ENCODE measurements at places on chromosomes 2 and 18. TPM values are rescaled to one million over a fixed set of nuclear protein-coding genes. Genes with fewer than 3 reads are reported as not detected.

CHST9 gene
- total RNA-seq = not detected

C1QL2 gene
- total RNA-seq = not detected

DNA sequence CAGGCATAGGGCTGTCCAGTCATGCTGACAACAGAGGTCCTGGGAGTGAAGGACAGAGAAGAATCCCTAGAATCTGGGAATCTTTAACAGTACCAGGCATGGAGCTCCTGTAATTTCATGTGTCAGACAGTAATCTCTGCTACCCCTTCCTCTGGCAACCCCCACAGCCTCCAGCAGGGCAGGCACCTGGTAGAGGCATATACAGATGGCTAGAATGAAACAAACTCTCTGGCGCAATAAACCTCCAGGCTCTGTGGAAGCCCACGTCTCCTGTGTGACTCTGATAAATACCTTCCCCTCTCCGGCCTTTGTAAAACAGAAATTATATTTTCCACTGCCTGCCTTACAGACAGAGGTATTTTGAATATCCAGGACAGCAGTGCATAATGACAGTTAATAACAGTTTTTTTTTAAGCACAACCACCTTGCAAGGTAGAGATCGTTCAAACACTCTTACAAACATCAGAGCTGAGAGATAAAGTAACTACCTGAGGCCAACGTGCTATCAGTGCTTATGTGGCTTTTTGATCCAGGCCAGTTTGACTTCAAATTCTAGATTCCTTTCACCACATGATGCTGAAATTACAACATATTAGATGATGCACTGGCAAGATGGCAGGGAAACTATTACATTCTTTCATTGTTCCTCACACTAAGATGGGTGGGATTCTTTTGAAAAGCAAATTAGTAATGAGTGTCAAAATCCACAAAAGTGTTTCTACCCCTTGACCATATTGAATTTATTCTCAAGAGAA, 47.7 kb upstream of the TMEM247 start:
- DNase-seq = no peak
- peaks cover 3% of the 10 kb centered on the region for H3K36me3 ChIP-seq
- H3K27ac ChIP-seq = no peak overlapping the region
- H3K27me3 ChIP-seq = no peaks in the 10 kb centered on the region
- no peak overlapping the region for H3K4me3 ChIP-seq

GRCh38 chr2:146576339-146577111, 1268.3 kb upstream of the ACVR2A start:
- DNase-seq = no peak
- no peak overlapping the region for H3K27ac ChIP-seq
- H3K36me3 ChIP-seq = no peaks in the 10 kb centered on the region
- no peaks in the 10 kb centered on the region for H3K4me1 ChIP-seq
- no peaks in the 10 kb centered on the region for H3K27me3 ChIP-seq

Data from activated CD8-positive, alpha-beta memory T cell treated with anti-CD3 and anti-CD28 coated beads, Interleukin-2, amount 10 ng/mL, durations not matched to agents 7 days and 5 days (primary cell).